Stimulated activated CD4-positive, alpha-beta T cell treated with anti-CD3 and anti-CD28 coated beads, Interleukin-12 subunit alpha, Interleukin-12 subunit beta, amount 100 ng/mL, for 24 hours (primary cell): ENCODE measurements at places on chromosomes 4 and X.
A peak's percentile ranks its signal among the peaks of the same experiment; 100 is the strongest.

DNA sequence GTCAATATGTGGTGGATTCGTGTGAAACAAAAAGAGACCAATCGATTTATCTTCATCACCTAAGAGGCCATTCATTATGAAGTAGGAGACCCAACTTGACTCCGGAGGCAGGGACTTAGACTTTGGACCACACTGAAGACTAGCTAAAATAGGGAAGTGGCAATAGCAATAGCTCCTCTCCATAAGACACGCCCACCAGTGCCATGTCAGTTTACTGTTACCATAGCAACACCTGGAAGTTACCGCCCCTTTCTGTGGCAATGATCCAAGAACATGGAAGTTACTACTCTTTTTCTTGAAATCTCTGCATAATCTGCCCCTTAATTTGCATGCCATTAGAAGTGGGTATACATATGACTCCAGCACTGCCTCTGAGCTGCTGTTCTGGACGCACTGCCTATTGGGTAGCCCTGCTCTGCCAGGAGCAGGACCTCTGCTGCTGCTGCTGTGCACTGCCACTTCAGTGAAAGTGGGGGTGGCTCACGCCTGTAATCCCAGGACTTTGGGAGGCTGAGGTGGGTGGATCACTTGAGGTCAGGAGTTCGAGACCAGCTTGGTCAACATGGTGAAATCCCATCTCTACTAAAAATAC lies 163.2 kb downstream of the PRKX start:
- DNase-seq: no peak

DNA sequence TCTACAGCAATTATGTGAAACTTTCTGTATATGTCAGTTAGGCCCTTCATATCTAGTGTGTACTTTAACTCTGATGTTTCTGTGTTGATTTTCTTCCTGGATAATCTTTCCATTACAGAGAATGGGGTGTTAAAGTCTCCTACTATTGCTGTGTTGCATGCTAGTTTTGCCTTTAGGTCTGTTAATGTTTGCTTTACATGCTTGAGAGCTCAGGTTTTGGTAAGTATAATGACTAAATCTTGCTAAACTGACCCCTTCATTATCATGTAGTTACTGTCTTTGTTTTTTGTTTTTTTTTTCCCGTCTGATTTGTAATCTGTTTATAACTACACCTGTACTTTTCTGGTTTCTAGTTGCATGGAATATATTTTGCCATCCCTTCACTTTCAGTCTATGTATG lies 63.6 kb upstream of the UGT2B15 start:
- no peak for DNase-seq

- no peak for DNase-seq
These were observed 48.0 kb downstream of the SH3RF1 start for GRCh38 chr4:169222761-169223160.

GRCh38 chr4:168612450-168613135 lies 115.7 kb downstream of the PALLD start:
- DNase-seq: no peak

DNA sequence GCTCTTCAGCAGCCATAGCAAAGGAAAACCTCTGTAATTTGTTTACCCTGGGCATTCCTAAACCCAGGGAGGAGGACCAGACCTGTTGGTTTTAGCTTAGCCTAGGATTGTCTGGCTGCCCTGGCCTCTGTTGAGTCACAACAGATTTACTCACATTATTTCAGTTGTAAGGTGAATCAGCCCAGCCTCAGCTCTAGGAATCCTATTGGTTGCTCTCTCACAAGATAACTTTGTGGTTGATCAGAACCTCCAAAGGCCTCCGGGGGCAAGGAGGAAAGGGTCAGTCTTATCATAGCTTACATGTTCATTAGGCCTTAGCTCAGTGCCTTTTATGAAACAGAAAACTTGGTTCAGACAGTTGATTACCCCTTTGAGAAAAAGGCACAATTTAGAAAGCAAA lies 41.0 kb downstream of the PDK3 start:
- DNase-seq: no peak

DNA sequence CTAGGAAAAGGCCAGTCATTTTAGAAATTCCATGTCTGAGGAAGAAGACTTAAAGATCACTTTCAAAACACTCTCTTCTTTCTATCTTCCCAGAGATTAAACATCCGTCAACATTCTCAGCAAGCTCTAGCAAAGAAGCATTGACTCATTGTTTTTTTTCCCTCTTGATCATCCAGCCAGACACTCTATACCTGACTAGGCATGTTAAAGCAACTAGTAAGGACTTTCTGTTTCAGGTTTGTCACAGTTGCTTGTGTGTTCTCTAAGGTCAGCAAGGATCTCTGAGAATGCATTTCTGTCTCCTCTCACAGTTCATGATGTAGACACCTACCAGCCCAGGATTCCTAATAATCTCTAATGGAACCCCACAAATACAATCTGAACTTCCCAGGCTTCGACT lies 112.2 kb downstream of the IL13RA2 start:
- no peak for DNase-seq

GRCh38 chrX:10171249-10171648 lies 14.5 kb downstream of the CLCN4 start:
- no peak for DNase-seq

- no peak for DNase-seq
These were observed 61.3 kb downstream of the LUZP4 start for GRCh38 chrX:115350711-115351381.

DNA sequence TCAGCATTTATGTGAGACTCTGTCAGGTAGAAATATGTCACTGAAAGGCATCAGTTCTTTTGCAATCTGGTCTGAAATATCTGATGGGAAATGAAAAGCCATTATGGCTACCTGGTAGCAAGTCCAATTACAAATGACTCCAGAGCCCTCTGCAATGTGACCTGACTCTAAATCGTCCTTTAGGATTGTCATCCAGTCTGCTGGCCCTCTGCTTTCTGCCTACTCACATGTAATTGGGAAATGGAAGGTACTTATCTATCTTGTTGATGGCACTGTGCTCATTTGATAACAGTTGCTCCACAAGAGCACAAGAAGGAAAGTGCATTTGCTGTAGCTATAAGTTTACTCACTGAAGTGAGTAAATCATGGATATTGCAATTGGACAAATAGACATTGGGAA lies 799.8 kb downstream of the RAPGEF2 start:
- DNase-seq: no peak

DNA sequence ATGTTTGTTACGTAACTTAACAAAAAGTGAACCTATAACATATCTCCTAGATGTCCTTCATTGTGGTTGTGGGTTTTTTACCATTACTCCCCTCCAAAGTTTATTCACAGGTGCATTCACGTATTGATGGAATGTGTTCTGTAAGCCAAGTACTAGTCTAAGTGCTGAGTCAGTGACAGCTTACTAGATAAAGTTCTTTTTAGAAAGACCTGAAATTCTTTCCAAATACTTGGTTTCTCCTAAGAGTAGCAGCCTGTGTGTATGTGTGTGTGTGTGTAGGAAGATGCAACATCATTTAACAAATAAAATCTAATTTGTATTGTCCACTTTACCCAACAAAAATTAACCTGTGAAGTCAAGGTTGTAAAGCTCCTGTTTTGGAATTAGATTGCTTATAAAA lies 22.1 kb downstream of the NAP1L5 start:
- DNase-seq: no peak

- DNase-seq: no peak
These were observed 16.0 kb downstream of the ZNF185 start for GRCh38 chrX:152913910-152914309.

DNA sequence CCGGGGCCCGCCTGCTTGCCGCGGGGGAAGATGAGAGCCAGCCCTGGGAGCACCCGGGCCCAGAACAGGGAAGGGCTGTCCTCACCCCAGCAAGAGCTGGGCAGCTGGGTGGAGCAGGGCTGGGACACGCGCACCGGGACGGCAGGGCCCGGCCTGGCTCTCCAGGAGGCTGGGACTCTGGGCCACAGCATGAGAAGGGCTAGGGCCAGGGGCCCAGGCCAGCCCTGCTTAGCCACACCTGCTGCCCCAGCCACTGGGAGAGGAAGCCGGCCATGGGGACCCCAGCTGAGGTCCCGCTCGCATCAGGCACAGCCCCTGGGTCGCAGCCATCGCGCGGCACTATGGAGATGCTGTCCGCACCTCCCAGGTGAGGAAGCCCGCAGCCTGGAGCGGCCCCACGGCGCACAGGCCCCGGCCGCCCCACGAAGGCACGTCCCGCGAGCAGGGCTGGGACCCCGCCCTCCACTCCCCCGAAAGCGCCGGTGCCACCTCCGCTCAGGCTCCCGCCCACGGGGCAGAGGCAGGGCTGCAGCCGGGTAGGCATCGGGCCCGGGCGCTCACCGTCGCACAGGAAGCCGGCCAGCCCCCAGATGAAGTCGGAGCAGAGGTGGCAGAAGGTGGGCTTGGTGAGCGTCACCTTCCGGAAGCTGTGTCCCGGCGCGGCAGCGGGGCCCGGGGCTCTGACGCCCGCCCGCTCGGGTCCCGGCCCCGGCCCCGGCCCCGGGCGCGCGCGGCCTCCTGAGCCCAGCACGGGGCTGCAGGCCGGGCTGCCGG lies 531 bp downstream of the DGKQ start:
- DNase-seq: peak; percentile 25

DNA sequence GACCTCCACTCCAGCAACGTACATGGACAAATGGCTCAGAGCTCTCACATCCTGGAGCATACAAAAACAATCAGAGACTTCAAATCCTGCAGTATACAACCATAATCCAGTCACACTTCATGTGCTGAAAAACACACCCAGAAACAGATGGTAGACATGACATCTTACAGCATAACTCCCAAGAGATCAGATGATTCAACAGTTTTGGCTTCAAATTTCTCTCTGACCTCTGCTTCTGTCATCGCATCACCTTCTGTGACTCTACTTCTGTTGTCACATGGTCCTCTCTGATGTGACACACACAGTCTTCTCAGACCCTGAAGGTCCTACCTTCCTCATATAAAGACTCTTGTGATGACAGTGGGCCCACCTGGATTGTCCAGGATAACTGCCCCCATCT lies 18.5 kb downstream of the SUV39H1 start:
- DNase-seq: no peak

DNA sequence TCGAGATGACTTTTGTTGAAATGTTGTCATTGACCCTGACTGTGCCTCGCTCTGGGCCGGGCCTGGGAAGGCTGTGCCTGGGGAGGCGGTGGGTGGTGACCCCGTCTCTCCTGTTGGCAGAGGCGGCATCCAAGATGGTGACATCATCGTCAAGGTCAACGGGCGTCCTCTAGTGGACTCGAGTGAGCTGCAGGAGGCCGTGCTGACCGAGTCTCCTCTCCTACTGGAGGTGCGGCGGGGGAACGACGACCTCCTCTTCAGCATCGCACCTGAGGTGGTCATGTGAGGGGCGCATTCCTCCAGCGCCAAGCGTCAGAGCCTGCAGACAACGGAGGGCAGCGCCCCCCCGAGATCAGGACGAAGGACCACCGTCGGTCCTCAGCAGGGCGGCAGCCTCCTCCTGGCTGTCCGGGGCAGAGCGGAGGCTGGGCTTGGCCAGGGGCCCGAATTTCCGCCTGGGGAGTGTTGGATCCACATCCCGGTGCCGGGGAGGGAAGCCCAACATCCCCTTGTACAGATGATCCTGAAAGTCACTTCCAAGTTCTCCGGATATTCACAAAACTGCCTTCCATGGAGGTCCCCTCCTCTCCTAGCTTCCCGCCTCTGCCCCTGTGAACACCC lies 36.4 kb downstream of the HTRA3 start:
- DNase-seq: no peak

GRCh38 chr4:40190880-40191815 lies 5.7 kb upstream of the RHOH start:
- DNase-seq: no peak

DNA sequence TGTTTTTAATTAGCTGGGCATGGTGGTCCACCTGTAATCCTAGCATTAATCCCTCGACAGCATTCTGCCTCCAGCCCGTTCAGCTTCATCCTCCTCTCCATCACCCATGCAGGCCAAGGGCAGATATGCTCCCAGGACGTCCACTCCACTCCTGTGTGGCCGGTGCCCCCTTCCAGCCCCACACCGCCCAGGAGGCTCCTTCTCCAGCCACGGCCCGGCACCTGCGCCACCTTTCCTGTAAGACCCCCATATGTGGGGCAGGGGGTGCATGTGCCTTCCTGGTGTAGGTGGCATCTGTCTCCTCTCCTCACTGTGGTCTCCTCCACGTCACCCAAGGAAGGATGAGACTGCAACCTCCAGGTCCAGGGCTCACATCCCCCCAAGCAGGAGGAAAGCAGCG lies 57.0 kb upstream of the MXD4 start:
- DNase-seq: no peak

- DNase-seq: no peak
These were observed 105.1 kb upstream of the KLHL13 start for GRCh38 chrX:118221733-118222132.

DNA sequence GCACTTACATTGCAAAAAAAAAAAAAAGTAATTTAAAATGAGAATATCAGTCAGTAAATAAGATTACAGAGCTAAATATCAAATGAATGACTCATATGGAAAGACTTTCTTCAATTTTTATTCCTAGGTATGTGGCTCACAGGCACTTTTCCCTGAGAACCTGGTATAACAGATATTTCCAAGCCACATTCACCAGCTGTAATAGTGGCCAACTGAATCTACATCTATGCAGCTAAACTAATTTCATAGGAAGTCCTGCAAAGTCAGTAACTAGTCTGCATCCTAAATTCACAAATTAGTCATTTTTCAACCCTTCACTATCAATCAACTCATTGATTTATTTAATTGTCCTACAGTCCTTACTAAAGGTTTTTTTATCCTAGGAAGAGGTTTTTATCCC lies 5.6 kb downstream of the PDE5A start:
- no peak for DNase-seq

DNA sequence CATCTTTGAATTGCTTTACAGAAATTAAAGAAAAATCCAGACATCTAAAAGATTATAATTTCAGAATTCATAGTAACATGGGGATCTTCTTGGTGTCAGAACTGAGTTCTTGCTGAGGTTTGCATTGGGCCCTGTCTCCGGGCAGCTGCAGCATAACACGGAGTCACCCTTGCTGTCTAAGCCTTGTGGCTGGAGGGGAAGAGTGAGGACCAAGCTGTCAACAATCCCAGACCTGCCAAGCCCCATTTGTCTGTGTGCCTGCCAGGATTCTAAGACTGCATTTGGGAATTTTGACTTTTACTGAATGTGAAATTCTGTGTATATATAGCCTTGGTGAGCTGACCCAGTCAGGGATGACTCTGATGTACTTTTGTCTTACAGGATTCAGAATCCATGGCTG lies 25.2 kb upstream of the NAP1L5 start:
- no peak for DNase-seq

GRCh38 chr4:71162386-71162785 lies 168.9 kb downstream of the DCK start:
- no peak for DNase-seq

DNA sequence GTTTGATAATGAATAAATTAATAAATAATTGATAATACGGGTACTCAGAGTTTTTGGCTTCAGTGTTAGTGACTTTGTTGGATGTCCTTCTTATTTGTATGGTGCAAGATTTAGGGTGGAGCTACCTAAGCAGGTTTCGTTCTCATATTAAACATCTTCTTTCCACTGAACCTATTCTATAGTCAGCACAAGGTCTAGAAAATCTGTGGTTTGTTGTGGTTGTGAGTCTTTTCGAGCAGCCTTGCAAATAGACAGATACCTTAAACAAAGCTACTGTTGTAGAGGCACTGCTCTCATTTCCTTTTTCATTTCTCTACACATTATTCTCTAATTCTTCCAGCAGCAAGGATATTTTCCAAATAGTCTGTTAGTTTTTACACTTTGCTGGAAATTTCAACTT lies 38.1 kb upstream of the SPANXD start:
- DNase-seq: no peak
